NCI-H748 treated with DMSO at 0.1 percent for 48 hours (cell line): ENCODE measurements at places on chromosomes 13 and 19.

GRCh38 chr19:54154603-54155345 is 4.7 kb downstream of the LENG1 start:
- DNase-seq = no peak

- DNase-seq = no peak
These were observed at the start of gene PRMT1 for GRCh38 chr19:49677231-49677900. Gene PRMT1 (plus strand): TSS chr19:49677271. CDS start chr19:49677281, 10 bp downstream.

DNA sequence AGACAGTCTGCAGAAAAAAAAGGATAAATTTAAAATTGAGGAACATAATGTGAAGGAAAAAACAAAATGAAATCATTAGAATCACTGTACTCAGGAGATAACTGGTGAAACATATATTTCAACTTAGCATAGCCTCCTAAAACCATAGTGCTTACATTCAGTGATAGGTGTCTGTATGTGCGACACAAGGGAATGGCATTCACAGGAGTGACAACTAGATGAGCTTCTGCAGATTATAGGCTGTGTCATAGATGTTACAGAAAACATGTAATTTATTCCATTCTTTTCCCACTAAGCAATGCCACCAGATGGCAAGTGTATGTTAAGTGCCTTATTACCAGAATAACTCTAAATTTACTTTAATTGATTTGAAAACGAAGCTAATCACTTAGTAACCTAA is 960.0 kb upstream of the PCDH20 start:
- peak; percentile 91 for DNase-seq

DNA sequence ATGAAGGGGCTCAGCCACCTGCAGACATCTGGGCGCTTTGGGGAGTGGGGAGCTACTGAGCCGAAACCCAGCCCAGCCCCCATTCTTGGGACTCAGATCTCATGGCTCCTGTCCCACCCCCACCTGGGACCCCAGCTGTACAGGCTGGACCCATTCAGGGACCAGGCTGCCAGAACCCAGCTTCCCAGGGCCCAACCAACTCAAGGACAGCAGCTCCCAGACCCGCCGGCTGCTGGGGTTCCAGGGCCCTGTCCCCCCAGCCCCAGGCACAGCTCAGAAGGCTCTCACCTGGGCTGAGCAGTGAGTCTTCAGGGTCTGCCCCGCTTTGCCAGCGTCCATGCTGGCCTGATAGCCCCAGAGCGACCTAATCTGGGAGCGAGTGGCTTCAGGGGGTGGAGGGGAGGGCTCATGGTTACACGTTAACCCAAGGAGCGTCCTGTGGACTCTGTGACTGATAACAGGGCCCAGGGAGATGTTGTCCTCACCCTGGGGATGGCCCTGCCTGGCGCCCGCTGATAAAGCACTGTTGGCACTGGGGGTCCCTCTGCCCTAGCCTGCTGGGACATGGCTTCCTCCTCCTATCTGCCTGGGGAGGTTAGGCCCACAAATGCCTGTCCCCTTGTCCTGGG is at the start of gene TMEM86B:
Gene TMEM86B (minus strand): TSS at position 361 of the 629 bp plus-strand sequence. CDS start 22 bp downstream, at position 339.
- no peak for DNase-seq

DNA sequence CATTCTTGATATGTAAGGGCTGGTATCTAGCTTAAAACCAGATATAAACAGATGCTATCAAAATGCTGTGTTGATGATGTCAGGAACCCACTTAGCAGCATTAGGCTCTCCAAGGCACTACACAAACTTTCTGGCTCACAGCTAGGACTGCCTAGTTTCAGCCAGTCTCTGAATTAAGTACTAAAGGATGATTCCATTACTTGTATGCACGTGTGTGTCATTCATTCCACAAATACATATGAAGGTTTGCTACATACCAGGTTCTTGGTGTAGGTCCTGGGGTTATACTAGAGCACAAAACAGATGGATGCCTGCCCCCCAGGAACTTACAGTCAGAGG is 151.5 kb downstream of the RGCC start:
- no peak for DNase-seq

DNA sequence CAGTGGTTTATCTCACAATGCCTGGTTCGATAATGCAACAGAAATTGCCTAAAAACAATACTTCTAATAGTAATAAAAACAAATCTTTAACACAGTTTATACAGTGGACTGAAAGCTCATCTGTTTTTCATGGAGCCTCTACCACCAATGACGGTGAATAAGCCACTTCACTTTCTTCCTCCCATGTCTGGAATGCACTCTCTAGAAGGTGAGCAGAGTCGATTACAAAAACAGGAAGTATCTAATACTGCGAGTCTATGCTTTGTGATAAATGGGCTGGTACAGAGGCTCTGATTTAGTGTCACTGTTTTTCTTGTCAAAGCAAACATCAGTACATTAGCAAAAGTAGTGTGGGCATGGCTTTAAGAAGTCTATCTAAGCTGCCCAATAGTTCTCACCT is 1348.6 kb upstream of the SLC10A2 start:
- no peak for DNase-seq

- DNase-seq = no peak
These were observed 268.6 kb downstream of the NDFIP2 start for GRCh38 chr13:79749566-79749965.

DNA sequence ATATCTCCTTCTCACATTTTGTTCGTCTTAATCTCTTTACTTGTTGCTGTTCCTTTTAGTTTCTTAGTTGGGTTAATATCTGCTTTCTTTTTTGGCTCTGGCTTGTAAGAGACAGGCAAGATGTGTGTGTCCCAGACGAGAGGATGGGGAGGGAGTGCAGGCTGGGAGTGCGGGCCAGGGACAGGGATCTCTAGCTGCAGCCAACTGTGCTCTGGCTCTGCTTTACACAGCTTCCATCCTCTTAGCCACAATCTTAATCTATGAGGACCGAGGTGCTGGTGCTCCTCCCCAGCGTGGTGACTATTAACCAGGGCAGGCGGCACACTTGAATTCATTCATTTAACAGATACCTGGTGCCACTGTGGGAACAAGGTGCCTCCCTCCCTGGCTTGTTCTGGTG is 70.9 kb upstream of the WASF3 start:
- no peak for DNase-seq

DNA sequence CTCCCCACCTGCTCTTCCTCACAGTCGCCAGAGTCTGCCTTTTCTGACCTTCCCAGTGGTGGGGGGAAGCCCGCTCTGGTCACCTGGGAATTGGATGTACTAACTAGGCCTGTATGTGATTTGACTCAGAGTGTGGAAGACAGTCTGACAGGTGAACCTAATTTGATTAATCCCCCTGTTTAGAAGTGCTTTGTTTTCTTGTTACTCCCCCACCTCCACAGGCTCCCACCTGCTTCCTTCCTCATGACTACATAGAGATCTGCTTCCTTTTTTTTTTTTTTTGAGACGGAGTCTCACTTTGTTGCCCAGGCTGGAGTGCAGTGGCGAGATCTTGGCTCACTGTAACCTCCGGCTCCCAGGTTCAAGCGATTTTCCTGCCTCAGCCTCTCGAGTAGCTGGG is 44.0 kb downstream of the COG3 start:
- no peak for DNase-seq

DNA sequence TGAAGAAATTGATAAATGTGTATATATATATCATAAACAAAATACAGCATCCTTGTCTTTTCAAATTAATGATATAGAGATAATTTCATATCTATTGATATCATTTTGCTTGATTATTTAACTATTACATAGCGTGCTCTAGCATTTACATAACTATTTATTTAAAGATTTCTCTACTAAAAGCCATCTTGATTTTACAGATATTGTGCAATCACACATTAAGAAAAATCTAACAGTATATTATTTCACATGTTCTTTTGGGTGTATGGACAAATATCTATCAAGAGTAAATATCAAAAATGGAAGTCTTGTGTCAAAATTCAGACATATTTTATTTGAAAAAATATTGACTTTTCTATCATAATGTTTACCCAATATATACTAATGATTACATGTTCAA is 966.8 kb downstream of the SLITRK5 start:
- no peak for DNase-seq

DNA sequence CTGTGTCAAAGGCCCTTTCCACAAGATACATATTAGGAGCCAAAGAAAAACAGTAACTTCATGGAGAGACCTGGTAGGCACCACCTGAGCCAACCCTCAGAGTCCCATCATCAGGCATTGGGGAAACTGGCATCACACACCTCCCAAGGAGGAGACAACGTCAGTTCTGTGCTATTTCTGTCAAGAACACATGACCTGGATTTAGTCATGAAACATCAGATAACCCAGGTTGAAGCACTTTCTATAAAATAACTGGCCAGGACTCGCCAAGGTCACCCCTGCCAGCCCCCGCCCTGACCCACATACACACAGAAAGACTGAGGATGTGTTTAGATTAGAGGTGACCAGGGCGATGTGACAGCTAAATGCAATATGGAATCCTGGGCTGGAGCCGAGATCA is 35.6 kb downstream of the COL4A1 start:
- no peak for DNase-seq

DNA sequence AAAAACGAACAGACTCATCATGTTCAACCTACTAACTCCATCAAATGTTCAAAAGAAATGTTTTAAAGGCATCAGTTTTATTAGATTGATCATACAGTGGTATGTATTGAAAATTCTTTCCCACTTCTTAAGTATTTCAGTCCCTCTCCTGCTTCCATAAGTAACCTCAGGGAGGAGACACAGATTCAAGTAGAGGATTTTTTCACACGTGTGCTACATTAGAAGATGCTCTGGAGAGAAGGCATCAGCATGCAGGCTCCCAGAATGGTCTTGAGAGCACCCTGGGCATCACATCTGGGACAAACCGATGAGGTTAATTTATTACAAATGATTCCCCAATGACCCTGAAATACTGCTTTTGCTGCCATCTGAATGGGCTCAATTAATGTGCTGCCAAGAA is 3.6 kb downstream of the GPR12 start:
- no peak for DNase-seq

DNA sequence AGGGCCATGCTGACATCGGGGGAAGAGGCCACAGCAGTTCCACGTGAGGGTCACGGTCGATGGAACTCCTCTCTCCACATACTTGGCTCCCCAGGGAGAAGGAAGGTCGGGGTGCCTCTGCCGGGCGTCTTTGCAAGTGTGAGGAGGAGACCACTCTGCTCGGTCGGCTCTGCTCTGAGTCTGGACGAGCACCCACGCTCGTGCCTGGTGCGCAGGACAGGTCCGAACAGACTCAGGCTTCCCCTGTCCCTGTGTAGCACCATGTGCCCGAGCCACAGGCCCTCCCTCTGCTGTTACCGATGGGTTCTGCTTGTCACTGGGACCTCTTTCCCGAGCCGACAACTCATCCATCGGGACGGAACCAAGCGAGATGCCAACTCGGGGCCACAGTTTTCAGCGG is 35.1 kb downstream of the TMEM255B start:
- DNase-seq = no peak

DNA sequence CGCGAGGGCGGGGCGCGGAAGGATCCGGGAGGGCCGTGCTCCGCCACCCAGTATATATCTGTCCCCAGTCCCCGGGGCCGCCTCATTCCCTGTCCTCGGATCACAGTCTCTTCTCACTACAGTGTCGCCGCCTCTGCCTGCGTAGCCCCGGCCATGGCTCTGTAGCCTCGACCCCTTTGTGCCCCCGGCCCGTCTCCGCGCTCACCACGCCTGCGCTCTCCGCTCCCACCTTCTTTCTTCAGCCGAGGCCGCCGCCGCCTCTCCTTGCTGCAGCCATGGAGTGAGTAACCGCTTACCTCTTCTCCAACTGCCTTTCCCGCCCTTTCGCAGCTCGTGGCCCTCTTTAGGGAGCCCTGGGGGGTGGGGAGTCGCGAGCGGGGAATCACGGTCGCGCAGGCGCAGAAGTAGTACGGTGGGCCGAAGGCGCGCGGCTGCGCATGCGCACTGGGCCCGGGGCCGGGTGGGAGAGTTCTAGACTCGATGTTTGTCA is at the start of the genes ATF5 and NUP62:
Gene ATF5 (plus strand): TSS at position 85 of the 490 bp plus-strand sequence. CDS start 1,646 bp downstream, outside the sequence.
Gene NUP62 (minus strand): TSS at position 384 of the 490 bp plus-strand sequence. CDS start 19,697 bp downstream, outside the sequence.
- DNase-seq = peak; percentile 93

DNA sequence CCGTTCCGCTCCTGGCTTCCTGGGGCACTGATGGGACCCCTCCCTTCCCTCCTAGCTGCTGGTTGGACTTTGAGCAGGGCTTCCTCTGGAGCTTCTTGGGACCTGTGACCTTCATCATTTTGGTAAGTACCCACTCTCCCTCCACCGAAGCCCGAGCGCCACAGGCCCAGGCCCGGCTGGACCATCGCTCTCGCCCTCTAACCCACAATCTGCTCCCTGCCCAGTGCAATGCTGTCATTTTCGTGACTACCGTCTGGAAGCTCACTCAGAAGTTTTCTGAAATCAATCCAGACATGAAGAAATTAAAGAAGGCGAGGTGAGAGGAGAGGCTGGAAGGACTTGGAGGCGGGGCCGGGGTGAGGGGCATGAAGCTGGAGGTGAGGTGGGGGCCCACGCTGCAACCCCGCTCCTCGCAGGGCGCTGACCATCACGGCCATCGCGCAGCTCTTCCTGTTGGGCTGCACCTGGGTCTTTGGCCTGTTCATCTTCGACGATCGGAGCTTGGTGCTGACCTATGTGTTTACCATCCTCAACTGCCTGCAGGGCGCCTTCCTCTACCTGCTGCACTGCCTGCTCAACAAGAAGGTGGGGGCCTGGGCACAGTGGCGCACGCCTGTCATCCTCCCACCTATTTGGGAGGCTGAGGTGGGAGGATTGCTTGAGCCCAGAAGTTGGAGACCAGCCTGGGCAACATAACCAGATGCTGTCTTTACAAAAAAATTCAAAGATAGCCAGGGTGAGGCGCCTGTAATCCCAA is 12.3 kb downstream of the DDX39A start:
- DNase-seq = no peak
